ENCODE measurements at places on chromosomes 5 and 9.

DNA sequence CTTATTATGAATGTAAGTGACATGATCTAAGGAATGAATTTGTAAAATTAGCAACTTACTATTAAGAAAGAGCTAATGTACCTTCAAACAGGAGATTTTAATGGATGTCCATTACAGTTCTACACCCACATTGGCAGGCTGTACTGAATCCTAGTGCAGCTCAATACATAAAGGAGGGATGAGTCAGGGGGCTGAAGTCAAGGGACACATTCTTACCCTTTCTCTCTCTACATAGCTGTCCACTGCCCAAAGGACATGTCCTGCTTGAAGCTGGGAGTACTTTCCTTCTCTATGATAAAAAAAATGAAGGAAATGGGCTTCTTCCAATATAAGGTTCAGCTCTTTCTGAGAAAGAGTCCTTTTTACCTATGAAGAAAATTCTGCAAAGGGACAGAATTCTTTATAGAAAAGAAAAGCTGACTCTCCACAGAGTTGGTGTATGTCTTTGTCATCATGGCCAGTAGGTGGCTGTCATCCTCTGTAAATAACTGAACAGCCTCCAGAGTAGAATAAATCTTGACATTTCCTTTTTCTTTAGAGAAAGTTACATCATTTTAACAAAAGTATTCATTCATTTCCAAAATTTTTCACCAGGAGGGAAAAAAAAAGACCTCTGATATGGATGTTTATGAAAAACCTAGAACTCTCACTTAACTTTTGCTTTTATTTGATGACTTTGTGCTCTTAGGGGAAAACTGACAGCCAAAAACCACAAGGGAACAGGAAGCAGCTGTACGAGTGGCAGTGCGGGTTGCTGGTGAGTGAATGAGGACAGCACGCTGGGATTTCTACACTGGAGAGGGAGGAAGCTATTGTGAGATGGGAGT is 13.1 kb upstream of the IFNA14 start:
- no peak for DNase-seq

DNA sequence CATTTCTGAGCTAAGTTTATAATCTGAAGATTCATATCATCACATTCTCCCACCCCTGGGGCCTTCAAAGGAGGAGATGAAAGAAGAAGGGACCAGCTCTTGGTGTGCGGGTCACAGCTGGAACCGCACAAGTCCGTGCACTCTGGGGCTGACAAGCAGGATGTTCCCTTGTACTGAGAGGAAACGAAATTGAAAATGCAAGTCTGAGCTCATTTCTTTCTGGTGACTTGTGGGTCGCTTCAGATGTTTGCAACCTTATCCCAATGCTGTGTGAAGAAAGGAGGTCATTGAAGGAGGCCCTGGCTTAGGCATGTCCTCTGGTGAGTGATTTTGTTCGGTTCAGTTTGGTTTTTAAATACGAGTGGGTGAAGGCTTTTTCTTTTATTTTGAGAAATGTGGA is 59.6 kb downstream of the C9orf152 start:
- peak; percentile 51 for DNase-seq

- no peak for DNase-seq
Observed at GRCh38 chr5:135497971-135498636, 37.7 kb downstream of the NEUROG1 start.

DNA sequence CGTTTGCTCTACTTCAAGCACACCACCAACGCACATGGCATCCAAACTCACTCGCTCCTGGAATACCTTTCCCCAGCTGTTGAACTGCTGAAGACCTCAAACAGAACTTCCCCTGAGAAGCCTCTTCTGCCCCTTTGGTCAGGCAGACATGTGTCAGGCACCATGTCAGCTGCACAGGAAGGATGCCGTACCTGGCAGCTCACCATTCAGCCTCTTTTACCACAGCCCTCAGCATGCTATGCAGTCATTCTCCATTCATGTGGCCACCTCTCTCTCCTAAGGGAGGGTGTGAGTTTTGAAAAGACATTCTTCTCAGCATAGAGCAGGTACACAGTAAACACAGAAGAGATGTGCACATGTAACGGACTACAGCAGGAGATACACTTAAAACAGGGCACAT is 14.2 kb downstream of the IL4 start:
- no peak for DNase-seq

All from stimulated activated CD4-positive, alpha-beta T cell treated with anti-CD3 and anti-CD28 coated beads, Interleukin-1b, Interleukin-23, amount 100 ng/mL, for 24 hours (primary cell).